H1 (cell line): ENCODE measurements at places on chromosomes 3 and 15.

- no peak for DNase-seq
Observed at GRCh38 chr15:100103828-100104227, 237.9 kb downstream of the ADAMTS17 start.

DNA sequence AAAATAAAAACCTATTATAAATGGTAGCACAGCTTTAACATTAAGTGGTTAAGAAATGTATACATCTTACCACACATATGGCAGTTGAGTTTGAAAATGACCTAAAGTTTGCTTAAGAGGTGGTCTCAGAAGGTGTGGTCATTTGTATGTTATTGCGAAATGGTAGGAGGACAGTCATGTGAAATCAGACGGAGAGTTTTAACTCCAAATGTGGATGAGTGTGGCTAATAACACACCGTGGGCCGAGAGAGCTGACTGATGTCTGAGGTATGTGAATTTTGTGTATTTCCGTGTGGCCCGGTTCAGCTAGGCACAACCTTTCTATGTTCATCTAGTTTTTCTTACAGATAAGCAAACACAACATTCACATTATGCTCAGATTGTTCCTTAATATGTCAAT is 71.9 kb downstream of the ARNT2 start:
- no peak for DNase-seq

DNA sequence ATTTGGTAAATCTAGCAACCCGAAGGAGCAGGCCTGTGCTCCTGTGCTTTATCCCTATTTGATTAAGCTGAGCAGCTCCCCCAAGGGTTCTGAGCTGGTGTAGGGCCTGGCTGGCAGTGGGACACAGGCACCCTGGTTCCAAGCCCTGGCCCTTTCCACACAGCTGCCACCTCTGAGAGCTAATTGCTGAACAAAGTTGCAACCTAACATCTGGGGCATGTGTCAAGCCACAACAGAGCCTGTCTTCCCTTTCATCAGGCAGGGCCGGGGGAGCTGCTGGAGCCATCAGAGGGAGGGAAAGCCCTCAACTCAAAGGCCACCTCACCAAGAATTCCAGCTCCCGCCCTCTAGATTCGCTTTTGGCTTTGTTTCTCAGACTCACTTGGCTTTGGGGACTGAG is 17.1 kb upstream of the MRPS22 start:
- DNase-seq, result no peak

- no peak for DNase-seq
Observed at GRCh38 chr3:51777985-51778384, 1.1 kb downstream of the IQCF6 start.

GRCh38 chr3:50192689-50193141 is 1.3 kb downstream of the GNAT1 start:
- peak; percentile 77 for DNase-seq

DNA sequence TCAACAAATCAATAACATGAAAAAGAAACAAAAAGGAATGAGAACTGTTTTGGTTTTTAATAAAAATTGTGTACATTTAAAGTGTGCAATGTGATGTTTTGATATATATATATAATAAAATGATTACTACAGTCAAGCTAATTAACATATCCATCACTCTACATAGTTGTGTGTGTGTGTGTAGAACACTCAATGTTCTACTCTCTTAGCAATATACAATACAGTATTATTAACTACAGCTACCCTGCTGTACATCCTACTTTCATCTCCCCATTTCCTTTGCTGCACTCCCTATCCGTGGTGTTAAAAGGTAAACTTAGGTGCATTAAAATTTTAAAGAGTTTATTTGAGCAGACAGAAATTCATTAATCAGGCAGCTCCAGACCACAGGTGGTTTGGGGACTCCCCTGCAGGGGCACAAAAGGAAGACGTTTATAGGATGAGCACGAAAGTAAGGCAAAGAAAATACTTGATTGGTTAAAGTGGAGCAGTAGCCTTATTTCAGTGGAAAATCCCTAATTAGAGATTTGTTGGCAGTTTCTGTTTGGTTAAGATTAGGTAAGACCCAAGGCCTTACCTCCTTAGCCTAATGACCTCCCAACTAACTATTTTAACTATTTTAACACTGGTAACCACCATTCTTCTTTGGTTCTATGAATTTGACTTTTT is 61.8 kb upstream of the SNRK start:
- no peak for DNase-seq

GRCh38 chr3:117165601-117166051 is 456.0 kb downstream of the TUSC7 start:
- no peak for DNase-seq

DNA sequence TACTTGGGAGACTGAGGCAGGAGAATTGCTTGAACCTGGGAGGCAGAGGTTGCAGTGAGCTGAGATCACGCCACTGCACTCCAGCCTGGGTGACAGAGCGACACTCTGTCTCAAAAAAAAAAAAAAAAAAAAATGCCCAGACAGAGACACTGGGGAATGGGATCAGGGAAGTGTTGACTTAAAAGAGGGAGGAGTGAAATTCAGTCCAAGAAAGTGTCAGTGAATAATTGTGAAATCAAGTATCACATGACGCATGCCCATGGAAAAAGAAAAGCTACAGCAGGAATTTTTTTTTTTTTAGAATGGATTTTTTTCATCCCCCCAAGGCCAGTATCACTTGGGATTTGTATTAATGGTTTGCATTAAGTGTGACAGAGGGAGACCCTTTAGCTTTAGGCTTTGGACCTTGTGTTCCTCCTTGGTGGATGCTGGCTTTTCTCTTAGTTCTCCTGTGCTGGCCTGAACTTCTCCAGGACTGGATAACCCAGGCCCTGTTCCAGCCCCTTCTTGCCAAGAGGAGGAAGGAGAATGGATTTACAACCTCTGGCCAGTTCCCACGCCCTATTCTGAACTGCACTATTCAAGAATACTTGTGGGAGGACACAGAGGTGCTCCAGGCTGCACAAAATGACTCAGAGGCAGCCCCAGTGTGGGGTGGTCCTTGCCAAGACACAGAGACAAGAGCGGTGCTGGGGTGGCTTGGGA is 36.7 kb upstream of the ZNF774 start:
- DNase-seq, result no peak

- DNase-seq, result no peak
Observed at GRCh38 chr3:111047042-111047441, 24.6 kb upstream of the NECTIN3 start.

DNA sequence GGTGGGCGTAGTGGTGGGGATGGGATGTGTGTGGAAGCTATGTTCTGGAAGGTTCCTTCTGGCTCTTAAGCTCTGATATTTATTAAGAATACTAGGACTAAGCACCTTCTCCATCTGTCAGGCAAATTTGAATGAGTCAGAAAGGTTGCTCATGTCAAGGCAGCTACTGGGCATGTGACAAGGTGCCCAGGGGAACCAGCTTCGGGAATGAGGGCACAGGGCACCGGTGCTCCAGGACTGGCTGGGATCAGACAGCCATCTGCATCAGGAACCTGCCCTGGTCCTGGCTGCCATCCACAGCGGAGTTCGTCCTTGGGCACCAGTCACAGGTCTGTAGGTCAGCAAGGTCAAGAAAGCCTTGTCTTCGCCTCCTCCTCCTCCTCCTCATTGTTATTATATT is 32.5 kb downstream of the CA12 start:
- no peak for DNase-seq

DNA sequence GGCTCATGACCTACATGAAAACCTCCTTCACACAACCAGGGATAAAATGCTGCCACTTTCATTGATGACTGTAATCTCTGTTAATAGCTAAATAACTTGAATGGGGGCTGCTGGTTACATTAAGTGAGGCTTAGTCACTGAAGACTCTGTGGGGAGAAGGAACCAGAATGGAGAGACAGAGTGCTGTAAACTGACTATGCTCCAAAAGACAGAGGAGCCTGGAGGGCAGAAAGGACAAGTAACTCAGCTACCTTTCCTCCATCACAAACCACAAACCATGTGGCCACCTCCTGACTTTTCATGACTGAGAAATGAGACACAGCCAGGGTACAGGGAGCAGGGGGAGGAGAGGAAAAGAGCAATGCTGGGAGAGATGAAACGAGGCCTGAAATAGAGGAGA is 97.1 kb upstream of the TRIM42 start:
- DNase-seq, result no peak

GRCh38 chr3:189921770-189922169 is 198.9 kb downstream of the P3H2 start:
- DNase-seq, result no peak

- DNase-seq, result no peak
Observed at GRCh38 chr3:119810018-119810435, 28.1 kb downstream of the NR1I2 start.

- DNase-seq, result no peak
Observed at GRCh38 chr3:179881791-179882190, 154.9 kb downstream of the PEX5L start.

- DNase-seq, result no peak
Observed at GRCh38 chr3:48456456-48456855, 9.9 kb downstream of the ATRIP start.

DNA sequence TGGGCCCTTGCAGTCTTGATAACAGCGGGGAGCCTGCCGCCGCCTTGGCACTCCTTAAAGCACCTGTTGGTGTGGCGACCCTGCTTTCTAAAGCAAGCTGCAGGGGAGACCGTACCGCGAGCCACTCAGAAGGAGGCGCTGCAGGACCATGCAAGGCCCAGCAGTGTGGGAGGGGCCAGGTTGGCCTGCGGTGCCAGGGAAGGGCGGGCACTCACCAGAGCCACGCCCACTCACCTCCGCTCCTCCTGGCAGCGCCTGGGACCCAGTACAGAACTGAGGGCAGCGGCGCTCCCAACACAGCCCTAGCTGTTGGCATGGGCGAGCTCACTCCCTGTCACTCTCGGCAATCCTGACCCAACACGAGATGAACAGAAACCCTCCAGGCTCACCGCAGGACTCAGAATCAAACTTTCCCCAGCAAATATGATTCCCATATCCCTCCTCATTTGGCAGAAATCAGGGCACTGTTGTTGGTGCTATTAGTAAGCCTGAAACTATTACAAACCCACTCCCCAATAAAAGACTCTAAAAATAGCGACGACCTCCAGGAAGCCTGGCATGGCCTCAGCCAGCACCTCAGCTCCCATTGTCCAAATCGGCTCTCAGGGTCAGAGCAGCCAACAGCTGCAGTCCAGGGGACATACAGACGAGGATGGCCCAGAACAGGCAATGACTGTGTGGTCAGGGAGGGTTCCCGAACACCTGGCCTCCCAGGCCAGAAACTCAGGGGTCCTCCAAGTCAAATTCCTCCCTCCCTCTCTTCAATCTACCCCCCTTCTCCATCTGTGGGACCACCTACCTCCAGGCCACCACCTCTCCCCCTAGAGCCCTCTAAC is 77.2 kb downstream of the TBC1D2B start:
- peak; percentile 85 for DNase-seq
